Stromal cell of bone marrow (primary cell): ENCODE measurements at places on chromosomes 4 and X.

DNA sequence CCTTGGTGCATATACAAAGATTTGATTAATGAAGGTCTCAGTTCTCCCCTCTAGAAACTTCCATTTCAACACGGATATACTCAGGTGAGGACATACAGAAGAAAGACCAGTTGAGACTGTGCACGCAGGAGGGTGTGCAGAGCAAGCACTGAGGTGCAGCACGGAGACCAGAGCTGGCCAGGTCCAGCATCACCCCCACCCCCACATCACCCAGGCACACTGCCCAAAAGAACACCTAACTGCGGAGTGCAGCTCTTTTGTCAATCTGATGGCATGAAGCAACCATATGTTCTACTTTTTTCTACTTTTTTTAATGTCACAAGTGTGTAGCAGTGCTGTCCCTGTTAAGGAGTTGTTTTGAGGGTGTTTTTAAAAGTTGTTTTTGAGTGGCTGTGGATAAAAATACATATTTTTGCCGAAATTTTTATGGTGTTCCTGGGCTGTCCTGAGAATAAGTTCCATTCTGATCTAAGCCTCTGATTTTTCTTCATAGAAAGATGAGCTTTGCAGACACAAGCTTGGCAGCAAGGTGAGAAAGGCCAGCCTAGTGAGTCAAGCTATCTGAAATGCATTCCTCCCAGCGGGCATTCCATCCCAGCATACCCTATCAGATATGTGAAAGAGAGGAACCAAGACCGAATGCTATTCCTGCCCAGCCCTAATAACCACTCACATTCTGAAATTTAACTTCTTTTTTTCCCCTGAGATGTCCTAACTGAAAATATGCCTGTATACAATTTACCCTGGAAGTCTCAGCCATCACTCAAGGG, 173.7 kb downstream of the PTTG2 start:
- DNase-seq: no peak

DNA sequence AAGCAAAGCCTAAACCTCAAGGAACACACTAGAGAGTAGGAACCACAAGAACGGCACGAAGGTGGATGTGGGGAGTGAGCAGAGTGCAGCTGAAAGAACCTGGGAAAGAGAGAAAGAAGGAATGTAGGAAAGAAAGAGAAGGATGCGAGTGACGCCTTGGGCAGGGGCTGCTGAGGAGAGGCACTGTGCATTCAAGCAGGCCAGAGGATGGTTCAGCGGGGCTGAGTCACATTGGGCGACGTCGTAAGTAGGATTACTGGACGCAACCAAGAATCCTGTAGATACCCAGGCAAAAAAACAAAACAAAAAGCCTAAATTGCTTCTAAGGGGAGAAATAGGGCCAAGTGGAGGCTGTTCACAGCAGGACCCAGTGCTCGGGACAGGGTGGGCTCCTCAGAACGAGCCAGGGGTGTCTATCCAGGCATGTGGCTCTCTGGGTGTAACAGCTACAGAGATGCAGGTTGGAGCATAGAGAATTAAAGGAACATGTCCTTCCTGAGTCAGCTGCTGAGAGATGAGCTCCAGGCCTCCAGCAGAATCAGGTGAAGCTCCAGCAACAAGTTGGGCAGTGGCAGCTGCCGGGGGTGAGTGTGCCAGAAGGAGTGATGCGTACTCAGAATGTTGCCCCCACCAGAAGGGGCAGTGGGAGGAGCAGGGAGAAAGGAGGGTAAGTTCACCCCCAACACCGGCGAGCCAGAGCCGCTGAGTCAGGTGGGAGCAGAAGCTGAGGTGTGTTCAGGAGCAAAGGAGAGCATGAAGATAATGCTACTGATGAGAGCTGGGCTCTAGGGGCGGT, 38.6 kb downstream of the NELFA start:
- no peak for DNase-seq

GRCh38 chrX:68892651-68893050, 63.8 kb downstream of the EFNB1 start:
- no peak for DNase-seq

- DNase-seq: no peak
Observed at GRCh38 chr4:55122235-55122634, 3.2 kb downstream of the KDR start.

DNA sequence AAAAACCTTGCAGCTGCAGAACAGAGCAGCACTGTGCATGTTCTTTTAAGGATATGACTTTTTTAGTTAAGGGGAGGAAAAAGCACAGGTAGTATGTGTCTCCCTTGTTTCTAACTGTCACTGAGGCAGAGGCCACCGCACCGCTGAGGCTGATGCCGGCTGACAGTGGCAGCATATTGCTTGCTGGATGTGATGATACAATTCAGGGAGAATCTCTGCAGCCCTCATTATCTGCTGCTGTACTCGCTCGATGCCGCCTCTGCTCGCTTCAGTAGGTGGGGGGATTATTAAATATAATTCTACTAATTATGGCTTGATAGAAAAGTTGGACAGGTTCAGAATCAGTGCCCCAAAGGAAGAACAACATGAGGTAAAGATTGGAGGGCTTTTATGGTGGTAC, 378.8 kb upstream of the NOCT start:
- no peak for DNase-seq

GRCh38 chr4:40546506-40546905, 83.2 kb downstream of the RBM47 start:
- no peak for DNase-seq

DNA sequence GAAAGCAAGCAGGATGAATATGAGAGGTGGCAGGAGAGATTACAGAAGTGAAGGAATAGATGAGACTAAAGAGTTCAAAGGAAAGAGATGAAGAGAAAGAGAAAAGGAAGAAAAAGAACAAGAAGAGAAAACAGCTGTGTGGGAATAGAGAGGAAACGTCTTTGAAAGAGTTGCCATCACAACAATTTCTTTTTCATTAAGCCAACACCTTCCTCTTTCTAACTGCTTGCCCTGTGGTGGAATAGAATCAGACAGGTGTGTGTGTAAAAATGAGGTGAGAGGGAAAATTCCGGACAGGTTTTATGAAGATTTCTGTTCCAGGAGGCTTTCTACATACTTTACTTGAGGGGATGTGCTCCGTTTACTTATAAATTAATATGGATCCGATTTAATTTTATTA, 28.8 kb downstream of the DTHD1 start:
- DNase-seq: no peak

DNA sequence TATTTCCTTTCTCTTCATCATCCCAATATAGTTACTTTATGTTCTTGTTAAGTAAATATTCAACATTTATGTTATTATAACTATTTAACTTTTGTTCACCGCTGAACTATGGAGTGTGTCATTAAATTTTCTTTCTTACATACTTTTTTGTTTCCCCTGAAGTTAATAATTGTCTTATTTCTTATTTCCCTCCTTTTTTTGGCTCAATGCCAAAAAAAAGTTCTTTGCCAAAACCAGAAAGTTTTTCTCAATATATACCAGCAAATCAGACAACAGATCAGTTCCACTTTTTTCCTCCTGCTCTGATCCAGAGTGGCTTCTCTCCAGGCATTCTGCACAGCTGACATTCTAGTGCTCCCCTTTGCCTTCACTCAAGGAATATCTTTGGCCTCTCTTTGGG, 187.0 kb upstream of the PPARGC1A start:
- DNase-seq: no peak

DNA sequence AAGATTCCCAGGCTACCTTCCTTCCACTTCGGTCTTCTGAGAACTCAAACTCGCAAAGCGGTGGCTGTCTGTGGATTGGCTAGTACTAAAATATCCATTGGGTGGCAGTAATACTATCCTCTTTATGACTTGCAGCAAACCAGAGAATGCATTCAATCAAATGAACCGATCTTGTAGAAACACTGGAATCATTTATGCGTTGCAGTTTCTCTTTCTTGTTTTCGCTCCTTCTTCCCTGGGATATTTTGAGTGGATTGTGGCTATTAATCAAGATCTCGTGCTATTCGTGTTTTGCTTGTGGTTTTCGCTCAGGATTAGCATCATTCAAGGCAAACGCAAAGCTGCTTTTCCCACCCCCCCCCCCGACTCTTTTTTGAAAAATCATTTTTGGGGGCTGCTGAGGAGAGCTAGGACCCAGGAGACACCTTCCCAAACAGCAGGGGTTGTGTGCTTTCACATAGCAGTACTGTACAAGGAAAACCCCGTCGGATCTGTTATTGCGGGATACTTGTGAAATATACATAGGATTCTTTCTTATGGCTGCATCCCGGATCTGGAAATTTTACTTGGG, at the start of gene IL1RAPL1:
Gene IL1RAPL1 (plus strand): TSS at position 466 of the 571 bp plus-strand sequence.
- DNase-seq: peak; percentile 23

- no peak for DNase-seq
Observed at GRCh38 chr4:4388836-4389575, 2.1 kb downstream of the NSG1 start.

GRCh38 chr4:74304095-74304625, 4.1 kb upstream of the EPGN start:
- DNase-seq: no peak

GRCh38 chr4:141898346-141898745, 262.0 kb downstream of the IL15 start:
- no peak for DNase-seq

- no peak for DNase-seq
Observed at GRCh38 chr4:10606483-10607155, 77.9 kb downstream of the CLNK start.

DNA sequence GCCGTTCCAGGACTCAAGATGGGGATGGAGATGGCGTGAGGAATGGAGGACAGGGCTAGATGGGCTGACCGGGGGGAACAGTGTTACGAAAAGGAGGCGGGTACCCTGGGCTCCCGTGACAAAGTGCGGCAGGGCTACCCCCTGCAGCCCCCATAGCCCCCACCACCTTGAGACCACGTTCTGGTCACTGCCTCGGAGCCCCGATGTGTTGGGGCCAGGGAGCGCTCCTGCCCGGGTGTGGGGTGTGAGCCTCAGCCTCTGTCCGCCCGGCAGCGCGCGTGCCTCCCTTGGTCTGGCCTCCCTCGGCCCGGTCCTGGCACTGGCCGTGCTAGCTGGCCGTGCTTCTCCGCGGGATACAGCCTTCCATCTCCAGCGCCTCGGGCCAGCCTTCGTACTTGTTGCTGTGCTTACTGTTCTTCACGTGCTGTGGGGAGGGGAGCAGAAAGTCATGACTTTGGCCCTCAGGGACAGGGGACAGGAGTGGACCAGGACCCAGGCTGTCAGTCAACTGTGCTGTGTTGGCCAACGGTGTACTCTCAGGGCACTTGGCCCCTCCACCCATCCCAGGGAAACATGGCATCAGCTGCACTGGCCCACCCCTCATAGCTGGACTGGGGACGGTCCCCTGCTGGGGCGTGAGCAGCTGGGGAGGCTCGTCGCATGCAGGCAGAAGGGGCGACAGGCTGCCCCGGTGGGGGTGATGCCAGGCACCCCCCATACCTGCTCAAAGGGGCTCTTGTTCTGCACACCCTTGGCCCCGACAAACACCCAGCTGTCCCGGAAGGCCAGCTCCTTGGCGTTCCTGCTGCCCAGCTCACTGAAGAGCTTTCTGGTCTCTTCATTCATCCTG, 9.3 kb downstream of the FAM3A start:
- DNase-seq: no peak

GRCh38 chr4:184280137-184280536, 62.5 kb upstream of the ENPP6 start:
- DNase-seq: no peak
